ENCODE measurements at places on chromosomes 3 and 15.

- no peak for DNase-seq
Observed at GRCh38 chr15:80939216-80939615, 50.4 kb downstream of the MESD start.

- no peak for DNase-seq
Observed at GRCh38 chr3:66980791-66981190, 17.3 kb upstream of the KBTBD8 start.

- DNase-seq, result no peak
Observed at GRCh38 chr3:102193255-102193654, 241.6 kb upstream of the ZPLD1 start.

- DNase-seq, result no peak
Observed at GRCh38 chr15:63212050-63213004, 22.9 kb downstream of the RAB8B start.

GRCh38 chr3:119630880-119631329 lies 29.5 kb downstream of the POPDC2 start:
- no peak for DNase-seq

DNA sequence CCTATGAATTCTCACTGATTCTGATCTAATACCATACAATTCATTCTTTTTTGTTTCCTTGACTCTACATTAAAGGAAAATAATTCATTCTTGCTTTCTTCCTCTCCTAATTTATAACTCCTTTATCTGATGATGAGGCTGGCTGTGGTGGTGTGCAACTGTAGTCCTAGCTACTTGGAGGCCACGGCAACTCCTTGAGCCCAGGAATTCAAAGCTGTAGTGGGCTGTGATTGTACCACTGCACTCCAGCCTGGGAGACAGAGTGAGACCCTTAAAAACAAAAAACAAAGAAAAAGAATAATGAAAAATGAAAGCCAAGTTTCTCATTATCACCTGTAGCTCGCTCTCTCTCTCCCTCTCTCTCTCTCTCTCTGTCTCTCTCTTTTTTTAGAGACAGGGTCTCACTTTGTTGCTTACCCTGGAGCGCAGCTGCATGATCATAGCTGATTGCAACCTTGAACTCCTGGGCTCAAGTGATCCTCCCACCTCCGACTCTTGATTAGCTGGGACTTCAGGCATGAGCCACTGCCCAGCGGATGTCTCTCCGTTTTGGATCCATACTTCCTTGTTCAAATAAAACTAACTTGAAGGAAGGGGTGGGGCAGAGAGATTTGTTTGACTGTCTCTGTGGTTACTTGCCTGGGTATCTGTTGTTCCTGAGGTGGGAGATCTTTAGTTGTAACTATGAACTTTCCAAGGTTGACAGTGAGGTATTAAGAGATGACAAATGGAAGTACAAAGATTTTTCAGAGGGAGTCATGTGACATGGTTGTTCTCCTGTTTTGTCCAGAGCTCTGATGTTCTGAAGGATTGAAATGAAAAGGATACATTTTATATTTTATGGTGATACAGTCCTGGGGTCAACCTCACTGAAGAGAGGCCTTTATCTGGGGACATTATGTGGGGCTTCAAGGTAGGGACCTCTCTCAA lies 46.9 kb downstream of the STARD9 start:
- DNase-seq, result no peak

- DNase-seq, result no peak
Observed at GRCh38 chr3:74347563-74348268, 266.7 kb downstream of the CNTN3 start.

GRCh38 chr3:163382183-163382582 lies 1696.1 kb downstream of the SI start:
- no peak for DNase-seq

- no peak for DNase-seq
Observed at GRCh38 chr15:75723171-75723846, 10.7 kb upstream of the CSPG4 start.

GRCh38 chr15:75738014-75738646 lies 25.5 kb upstream of the CSPG4 start:
- no peak for DNase-seq

DNA sequence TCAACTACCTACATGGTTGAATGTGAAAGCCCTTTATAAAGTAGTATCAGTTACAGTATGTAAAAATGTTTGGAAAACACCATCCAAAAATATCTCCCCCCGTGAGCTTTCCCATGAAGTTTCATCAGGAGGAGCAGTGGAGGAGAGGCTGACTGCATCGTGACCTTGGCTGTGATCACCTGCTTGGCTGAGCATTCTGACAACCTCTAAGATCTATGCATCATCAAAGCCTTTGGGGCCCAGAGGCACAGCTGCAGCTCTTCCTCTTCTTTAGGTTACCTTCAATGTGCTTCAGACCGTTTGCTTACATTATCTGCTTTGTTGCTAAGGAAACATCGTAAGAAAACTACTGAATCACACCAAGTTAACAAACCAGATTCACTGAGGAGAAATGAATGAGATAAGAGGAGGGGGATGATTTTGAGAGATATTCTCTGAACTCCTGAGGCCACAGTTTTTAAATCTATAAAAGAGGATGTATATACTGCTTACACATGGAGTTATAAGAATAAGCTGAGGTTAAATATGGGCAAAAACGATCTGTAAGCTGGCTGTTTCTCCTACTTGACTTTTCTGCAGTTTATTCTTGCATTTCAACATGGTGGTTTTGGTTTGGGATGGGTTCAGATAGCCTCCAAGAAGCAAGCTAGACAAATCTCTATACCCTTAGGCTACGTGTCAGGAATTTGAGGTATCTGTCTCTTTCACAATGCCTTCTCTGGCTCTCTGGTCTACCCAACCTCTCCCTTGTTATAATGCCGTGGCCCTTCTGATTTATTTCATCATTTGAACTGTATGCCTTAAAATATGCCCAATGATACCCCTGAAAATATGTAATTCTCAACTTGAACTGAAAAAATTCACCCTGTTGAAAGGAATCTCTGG lies 4.0 kb downstream of the GCSAM start:
- DNase-seq, result peak; percentile 54

- DNase-seq, result no peak
Observed at GRCh38 chr3:94301366-94301765, 238.5 kb downstream of the NSUN3 start.

Data from hematopoietic multipotent progenitor cell (in vitro differentiated cells).